ENCODE measurements at places on chromosomes 1 and 21.

DNA sequence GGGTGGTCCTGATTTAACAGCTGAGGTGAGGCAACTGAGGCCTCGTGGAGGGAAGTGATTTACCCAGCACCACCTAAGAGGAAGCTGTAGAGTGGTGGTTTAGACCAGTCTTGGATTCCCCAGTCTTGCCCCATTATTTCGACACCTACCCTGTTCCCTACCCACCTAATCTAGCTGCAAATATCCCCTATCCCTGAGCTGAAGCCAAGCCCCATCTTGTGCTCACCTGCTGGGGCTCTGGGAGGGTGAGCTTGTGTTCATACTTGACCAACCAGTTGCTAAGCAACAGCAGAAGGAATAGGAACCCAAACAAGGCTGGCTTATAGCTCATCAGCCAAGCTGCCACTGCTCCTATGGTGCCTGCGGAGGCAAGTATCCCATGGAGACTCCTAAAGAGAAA, 2.0 kb downstream of the TEX46 start:
- no peak for DNase-seq

GRCh38 chr1:220527908-220528678, at the start of gene MARK1:
Gene MARK1 (plus strand): TSS chr1:220528136. CDS start chr1:220528823, 687 bp downstream.
- DNase-seq: no peak

GRCh38 chr21:38985568-38986378, 180.0 kb downstream of the ETS2 start:
- no peak for DNase-seq

DNA sequence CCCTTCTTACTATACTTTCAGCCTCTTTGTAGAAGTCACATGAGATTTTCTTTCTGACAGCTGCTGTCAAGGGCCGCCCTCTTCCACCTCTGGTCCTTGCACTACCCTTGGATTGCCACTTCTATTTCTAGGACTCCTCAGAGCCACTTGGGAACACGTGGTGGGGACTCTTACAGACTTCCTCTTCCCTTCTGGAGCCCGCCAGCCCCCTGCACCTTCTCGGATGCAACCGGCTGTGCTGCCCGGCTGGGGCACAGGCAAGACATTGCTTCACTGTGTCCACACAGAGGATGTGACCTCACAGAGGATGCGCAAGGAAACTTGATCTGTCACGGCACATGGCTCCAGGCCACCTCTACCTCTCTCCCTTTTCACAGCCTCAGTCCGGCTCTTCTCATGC, 2.4 kb upstream of the IKBKE start:
- no peak for DNase-seq

DNA sequence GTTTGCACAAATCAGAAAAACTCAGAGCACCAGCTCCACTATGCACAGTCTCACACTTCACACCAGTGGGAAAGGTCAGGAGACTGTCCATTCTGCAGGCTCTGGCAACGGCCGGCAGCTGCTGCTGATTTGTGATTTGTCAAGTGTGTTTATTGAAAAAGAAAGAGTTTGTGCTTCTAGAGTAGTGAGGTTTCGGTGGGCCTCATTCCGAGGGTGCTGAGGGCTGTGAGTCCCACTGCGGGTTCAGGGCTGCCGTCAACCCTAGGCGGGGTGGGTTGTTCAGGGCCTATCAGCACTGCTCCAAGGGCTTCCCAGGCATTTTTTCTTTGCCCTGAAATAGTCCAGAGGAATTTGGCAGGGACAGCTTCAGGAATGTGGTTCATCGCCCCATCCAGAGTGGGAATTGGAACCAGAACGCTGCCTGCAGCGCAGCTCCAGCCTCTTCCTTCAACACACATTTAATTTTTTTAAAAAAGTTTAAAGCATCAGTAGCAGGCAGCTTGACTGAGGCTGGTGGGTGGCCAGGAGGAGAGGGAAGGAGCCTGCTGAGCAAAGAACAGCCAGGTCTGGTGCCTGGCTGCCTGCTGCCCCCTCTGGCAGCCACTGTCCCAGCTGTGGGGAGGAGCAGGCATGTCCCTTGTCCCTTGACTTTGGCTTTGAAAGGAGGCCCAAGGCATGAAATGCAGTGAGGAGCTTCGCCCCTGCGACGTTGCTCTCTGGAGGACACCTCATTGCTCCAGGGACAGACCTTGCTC, 19.7 kb downstream of the STUM start:
- no peak for DNase-seq

Data from NK-92 treated with Interleukin-12 subunit alpha and Interleukin-12 subunit beta, amount 100 ng/mL, for 24 hours (cell line).